ENCODE measurements at places on chromosomes 1 and 21.

- no peak for DNase-seq
Measured at GRCh38 chr1:116166655-116167054, 55.5 kb downstream of the MAB21L3 start.

DNA sequence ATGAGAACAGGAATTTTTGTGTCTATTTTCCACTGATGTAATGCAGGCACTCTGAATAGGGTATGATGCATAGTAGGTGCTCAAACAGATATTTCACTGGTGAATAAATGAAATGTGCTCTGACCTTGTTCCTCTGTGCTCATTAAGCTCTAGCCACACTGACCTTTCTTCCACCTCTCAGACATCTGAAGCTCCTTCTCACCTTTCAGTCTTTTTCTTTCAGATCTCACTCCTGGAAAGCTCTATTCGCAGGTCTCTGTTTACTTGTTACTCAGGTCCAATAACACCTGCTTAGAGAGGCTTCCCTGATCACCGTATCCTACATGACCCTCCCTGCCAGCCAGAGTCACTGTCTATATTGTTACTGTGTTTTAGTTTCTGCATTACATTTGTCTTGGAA lies 59.2 kb upstream of the IVNS1ABP start:
- DNase-seq = no peak

DNA sequence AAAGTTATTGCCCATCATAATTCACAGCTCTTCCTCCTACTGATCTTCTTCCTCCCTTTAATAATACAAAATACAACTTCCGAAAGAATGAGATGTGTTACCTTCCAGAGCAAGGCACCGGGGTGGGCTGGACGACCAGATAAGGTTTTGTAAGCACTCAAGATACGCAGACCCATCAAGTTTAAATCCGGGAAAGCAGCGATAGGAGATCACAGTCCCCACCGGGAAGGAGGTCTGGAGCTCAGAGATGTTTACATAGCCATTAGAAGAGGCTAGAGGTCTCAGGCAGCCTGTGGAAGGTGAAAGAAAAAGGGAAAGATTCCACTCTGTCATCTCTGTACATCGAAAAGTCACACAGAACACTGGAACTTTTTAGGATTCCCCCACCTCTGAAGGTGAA lies 99.4 kb downstream of the SUSD4 start:
- DNase-seq = no peak

- DNase-seq = no peak
Measured at GRCh38 chr1:53641481-53642214, 97.3 kb downstream of the GLIS1 start.

GRCh38 chr1:42680055-42680454 lies 2.2 kb upstream of the YBX1 start:
- no peak for DNase-seq

GRCh38 chr1:31510853-31511789 lies 65.2 kb upstream of the TINAGL1 start:
- no peak for DNase-seq

GRCh38 chr1:228062812-228063211 lies 19.7 kb upstream of the ARF1 start:
- DNase-seq = no peak

DNA sequence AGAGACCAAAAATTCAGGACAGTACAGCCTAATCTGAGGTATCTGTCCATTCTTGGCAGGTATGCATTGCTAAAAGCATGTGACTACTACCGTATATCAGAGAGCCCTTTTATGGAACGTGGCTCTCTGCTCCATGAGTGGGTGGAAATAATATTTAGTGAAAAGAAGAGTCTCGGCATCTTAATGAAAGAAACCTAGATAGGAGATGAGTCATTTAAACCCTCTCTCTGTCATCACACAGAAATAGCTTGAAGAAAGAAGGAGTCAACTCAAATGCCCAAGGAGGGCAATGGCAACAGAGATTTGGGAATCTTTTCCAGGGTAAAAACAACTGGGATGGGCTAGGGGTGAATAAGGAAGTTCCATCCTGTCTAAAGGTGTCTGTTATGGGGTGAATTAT lies 528.2 kb downstream of the SMYD3 start:
- DNase-seq = no peak

- DNase-seq = no peak
Measured at GRCh38 chr1:233859446-233859845, 45.0 kb upstream of the SLC35F3 start.

- DNase-seq = no peak
Measured at GRCh38 chr1:219991511-219991810, 54.8 kb downstream of the EPRS1 start.

GRCh38 chr1:39230261-39231190 lies 26.0 kb downstream of the MACF1 start:
- DNase-seq = no peak

GRCh38 chr1:29237852-29238619 lies 1.7 kb downstream of the PTPRU start:
- DNase-seq = no peak

GRCh38 chr1:173176246-173176645 lies 30.9 kb downstream of the TNFSF4 start:
- DNase-seq = no peak
